CD8-positive, alpha-beta T cell (primary cell): ENCODE measurements at places on chromosomes 5 and 9.
A peak's percentile ranks its signal among the peaks of the same experiment; 100 is the strongest.

GRCh38 chr9:115637661-115638060 lies 515.9 kb upstream of the PAPPA start:
- DNase-seq: no peak

- no peak for DNase-seq
Measured at GRCh38 chr9:81113453-81114124, 575.8 kb downstream of the TLE1 start.

DNA sequence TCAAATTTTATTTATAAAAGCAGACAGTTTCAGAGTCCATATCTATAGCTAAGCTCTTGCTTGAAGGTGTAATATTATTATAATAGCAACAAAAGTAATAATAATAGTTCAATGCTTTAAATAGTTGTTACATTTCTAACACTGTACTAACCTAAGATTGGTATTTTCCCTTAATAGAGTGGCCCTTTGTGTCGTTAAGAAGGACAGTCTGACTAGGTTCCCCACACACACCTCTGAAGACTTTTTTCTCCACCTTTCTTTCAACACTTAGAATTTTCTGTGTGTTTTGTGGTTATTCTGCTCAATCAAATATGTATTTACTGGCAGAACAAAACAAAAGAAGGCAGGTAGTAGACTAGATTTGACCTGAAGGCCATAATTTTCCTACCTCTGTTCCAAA lies 223.2 kb upstream of the ACO1 start:
- DNase-seq: no peak

DNA sequence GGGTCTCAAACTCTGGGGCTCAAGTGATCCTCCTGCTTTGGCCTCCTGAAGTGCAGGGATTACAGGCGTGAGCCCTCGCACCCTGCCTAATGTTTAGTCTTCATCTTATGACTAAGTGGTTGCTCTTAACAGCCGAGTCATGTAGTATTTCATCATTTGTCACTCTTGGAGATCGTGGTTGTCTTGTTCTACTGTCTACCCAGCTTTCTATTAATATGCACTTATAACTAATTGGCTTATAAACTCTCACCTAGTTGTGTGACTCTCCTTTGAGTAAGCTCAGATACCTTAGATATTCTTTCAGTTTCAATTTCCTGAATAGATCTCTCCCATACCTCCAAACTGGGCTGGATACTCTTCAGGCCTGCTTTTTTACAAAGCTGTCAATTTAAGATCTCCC lies 19.9 kb downstream of the SLC44A1 start:
- DNase-seq: no peak

DNA sequence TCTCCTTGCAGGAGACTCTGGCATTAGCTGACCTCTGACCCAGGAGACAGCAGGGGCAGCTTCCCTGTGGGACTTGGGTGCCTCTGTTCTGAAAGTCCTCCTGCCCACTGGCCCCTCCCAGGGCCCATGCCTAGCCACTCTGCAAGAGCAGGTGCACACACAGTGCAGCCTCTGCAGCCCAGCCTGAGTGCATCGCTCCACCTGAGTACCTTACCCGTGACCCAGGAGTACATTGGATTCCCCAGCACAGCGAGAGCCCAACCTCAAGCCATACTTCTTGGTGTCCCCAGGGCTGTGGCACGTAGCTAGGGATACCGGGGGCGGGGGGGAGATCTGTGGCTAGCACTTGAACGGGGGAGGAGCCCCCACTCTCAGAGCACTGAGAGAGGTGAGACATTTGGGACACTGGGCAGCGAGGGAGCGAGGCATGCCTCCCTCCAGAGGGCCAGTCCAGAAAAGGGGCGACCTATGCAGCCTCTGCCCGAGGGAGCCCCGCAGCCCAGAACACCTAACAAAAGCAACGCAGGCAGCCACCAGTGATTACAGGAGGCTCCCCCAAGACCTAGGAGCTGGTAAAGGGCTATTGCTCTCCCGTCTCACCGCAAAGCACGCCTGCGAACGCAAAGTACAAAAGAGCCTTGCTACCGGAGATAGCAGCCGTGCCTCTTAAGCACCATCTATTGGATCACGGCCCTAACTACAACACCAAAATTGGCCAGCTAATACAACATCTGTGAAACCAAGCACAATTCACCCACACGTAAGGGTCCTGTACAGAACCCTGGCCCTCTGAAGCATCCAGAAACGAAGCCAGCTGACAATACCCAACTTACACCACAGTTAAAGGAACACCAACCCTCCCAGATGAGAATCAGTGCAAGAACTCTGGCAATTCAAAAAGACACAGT lies 826 bp upstream of the PRDM9 start:
- DNase-seq: no peak

DNA sequence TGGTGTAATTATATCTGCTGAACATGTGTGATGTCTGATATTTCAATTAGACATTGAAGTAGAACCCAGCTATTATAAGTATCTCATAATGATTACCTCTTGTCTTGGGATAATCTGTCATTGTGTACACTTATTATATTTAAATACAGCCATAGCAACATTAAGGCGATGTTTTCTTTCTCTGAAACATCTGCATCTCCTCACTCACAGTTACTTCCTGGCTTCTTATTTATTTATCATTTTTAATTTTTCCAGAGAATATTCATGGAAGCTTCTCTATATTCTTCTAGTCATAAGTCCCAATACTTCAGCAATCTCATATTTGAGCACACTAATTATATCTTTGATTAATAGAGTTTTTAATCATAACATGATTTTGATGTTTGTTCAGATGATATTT lies 103.8 kb upstream of the FBN2 start:
- no peak for DNase-seq

- no peak for DNase-seq
Measured at GRCh38 chr9:70746760-70747159, 332.3 kb upstream of the KLF9 start.

DNA sequence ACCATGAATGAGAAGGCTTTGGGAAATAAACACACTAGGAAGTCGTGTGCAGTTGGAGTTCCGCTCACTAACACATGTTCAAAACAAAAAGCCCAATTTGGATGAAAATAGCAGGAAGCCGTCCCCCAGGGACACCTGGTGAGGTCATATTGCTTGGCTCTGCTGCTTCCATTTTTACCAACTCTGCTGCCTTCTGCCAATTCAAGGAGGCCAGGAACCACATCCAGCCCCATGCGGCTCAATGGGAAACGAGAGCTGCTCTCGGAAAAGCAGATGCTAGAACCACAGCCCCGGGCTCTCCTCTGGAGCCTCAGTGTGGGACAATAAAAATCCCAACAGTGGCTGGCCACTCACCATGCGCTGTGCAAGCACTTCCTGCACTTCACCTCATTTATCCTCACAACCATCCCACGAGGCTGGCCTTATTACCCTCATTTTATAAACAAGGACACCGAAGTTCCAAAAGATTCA lies 13.4 kb downstream of the ADAM19 start:
- DNase-seq: no peak

- peak; percentile 72 for DNase-seq
Measured at GRCh38 chr5:14399054-14399692, 182.4 kb upstream of the OTULINL start.

GRCh38 chr9:113548221-113549041 lies 84.9 kb downstream of the RGS3 start:
- DNase-seq: no peak

DNA sequence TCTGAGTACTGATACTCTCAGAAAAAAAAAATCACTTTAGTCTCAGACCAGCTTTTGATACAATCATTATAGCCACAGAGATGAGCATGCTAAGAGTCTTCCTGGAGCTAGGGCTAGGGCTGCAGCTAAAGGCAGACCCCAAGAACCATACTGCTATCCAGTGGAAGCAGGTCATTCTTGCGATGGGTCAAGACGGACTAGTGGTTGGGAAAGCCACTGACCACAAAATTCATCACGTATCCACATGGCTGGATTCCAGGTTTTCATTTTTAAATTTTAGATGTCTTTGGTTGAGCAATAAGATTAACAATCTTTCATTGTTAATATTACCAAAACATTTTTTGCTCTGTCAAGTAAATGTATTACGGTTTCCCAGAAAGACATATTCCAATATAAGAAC lies 598.1 kb downstream of the DNAH5 start:
- no peak for DNase-seq

GRCh38 chr9:37449862-37450632 lies 15.2 kb downstream of the ZBTB5 start:
- no peak for DNase-seq

DNA sequence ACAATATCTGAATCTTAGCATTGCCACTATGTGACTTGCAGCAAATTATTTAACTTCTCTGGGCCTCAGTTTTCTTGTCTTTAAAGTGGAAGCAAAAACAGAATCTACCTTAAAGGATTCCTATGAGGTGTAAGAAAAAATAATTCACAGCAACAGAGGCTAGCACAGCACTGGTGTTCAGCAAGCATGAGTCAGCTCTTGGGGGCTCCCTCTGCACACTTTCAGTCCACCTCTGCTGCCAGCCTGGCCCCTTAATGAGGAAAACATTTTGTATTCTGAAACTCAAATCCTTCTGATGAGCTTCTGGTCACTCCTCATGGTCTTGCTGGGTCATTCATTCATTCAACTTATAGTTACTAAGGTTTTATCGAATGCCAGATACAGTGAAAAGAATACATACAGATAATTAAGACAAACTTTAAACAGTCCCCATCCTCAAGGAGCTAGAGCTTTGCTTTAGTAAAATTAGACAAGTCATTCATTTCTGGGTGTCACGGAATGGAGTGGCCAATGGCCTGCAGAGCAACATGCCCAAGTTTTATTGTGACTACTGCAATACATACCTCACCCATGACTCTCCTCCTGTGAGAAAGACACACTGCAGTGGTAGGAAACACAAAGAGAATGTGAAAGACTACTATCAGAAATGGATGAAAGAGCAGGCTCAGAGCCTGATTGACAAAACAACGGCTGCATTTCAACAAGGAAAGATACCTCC lies 26.8 kb upstream of the IQGAP2 start:
- DNase-seq: no peak

GRCh38 chr9:1208157-1208556 lies 158.0 kb downstream of the DMRT2 start:
- DNase-seq: no peak

DNA sequence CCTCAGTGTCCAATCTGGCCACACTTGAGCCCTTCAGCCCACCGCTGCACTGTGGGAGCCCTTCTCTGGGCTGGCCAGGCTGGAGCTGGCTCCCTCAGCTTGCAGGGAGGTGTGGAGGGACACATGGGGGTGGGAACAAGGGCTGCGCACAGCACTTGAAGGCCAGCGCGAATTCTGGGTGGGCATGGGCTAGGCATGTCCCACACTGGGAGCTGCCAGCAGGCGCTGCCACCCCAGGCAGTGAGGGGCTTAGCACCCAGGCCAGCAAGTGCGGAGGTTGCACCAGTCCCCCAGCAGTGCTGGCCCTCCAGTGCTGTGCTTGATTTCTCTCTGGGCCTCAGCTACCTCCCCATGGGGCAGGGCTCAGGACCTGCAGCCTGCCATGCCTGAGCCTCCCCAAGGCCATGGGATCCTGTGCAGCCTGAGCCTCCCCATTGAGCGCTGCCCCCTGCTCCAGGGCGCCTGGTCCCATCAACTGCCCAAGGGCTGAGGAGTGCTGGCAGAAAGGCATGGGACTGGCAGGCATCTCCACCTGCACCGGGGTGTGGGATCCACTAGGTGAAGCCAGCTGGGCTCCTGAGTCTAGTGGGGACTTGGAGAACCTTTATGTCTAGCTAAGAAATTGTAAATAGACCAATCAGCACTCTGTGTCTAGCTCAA lies 148.2 kb downstream of the EMB start:
- no peak for DNase-seq

GRCh38 chr5:3671337-3671736 lies 75.7 kb downstream of the IRX1 start:
- no peak for DNase-seq

DNA sequence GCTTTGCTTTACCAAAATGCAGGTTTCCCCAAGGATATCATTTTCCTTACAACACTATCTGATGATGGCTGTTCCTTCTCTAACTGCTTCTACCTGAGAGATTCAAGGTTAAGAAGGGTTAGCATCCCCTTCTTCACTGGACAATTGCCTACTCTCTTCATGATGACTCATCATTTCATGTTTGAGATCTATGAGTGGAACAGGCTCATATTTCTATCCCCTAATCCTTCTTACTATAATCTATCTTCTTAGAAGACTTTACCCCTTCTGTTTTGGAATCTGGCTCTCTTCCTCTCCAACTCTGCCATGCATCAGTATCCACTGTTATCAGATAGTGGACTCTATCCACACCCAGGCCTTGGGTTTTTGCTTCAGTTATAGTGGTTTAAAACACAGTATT lies 54.3 kb downstream of the NR3C1 start:
- DNase-seq: no peak

GRCh38 chr9:115883467-115884329 lies 269.9 kb upstream of the PAPPA start:
- DNase-seq: no peak

DNA sequence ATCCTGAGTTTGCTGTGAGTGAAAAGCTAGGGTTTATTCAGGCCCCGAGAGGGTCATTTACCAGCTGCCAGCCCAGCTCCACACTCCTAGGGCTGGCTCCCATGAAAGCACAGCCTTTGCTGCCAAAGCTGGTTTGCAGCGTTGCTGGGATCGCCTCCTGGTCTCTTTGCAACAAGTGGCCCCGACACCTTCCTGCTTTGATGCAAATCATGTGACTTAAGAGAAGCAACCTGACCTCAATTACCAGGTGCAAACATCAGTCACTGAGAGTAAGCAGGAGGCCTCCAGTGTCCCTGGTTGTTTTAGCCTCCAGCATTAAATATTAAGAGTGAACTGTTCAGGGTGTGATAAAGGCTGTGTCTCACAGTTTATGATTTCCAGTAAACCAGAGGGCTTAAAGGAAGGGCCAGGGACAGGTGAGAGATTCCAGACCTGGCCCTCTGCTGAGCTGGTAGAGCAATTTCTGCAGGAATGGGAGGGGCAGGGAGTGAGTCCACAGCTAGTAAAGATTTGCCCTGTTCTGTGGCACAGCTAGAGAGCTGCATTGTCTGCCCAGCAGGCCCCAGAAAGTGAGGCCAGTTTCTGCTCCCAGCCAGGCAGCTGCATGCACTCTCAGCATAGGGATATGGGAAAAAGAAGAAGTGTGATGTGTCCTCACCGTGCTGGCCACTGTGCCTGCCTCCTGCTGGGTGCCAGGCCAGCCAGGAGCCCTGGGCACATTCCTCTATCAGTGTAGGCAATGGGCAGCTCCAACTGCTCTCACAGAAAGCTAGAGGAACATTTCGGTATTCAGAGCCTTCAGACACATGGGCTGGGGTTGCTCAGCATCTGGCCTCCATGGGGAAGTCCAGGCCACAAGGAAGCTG lies 58.0 kb downstream of the SLC22A5 start:
- DNase-seq: peak; percentile 63

GRCh38 chr9:18821788-18822187 lies 211.2 kb downstream of the SAXO1 start:
- DNase-seq: no peak

GRCh38 chr5:42267091-42267490 lies 156.1 kb upstream of the GHR start:
- no peak for DNase-seq

GRCh38 chr9:92043002-92043401 lies 72.2 kb downstream of the SPTLC1 start:
- DNase-seq: no peak
